Renal cortical epithelial cell (primary cell): ENCODE measurements at places on chromosomes 5 and 9. TPM values are rescaled to one million over a fixed set of nuclear protein-coding genes. Genes with fewer than 3 reads are reported as not detected.

The CRHBP gene
- not detected in 2 replicates for total RNA-seq

- DNase-seq = no peak
These were observed 58.3 kb upstream of the SEMA6A start for GRCh38 chr5:116632890-116633289.

DNA sequence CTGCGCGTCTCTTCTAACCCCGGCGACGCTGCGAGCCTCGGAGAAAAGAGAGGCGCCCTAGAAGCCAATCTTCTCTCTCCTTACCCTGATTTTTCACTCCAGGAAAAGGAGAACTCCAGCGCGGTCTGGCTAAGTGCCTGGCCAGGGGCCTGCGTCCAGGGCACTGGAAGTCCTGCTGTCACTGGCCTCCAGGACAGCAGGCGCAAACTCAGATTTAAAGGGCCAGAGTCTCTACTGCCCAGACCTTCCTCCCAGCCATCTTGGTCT, 553 bp upstream of the FOXB2 start:
- DNase-seq = no peak

- peak; percentile 72 for DNase-seq
These were observed 1.5 kb downstream of the ASS1 start for GRCh38 chr9:130446101-130446861.

GRCh38 chr5:142175039-142175438, 66.5 kb downstream of the NDFIP1 start:
- no peak for DNase-seq

DNA sequence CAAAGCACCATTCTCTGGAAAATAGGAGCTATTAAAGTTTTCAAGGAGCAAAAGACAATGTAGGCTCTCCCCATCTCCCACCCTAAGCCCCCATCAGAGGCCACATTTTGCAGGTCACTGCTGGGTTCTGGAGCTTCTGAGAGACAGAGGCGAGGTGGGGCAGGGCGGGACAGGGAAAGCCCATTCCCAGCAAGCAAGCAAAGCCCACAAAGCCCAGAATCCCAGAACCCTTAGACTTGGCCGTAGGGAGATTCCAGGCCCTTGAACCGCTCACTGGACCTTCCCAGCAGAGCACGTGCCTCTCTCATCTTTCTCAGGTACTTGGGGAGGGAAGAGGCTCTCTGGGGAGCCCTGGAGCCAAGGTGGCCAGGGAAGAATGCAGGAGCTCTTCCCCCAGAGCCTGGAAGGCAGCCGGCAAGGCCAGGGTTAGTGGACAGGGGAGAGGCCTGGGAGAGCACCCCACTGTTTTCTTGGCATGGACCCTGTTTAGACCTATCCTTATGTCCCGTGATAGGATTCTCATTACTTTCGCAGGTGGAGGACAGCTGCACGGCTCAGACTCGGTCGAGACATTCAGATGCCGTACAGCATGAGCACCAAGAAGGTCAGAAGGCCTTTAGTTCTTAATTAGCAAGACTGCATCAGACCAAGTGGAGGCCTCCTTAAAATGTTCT, 52.4 kb downstream of the ZNF354C start:
- no peak for DNase-seq

The TAF11L11 gene
- total RNA-seq = not detected in 2 replicates

The CDH18 gene
- total RNA-seq = not detected in 2 replicates

DNA sequence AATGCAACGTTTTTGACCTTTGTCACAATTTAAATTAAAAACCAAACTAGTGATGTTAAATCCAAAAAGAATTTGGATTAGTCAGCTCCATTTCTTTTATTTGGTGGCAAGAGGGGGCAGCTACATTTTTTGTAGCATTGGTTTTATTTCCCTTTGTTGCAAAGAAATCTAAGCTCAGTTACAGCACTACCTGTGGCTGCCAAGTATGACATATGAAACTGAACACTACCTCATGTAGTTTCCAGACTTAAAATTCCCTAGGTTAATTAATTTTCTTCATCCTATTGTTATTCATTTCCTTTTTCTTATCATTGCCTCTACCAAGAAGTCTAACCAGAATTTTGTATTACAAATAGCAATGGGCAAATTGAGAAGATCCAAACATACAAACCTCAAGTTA, 393.5 kb downstream of the BRINP1 start:
- no peak for DNase-seq

- peak; percentile 4 for DNase-seq
These were observed 446.4 kb upstream of the CCNG1 start for GRCh38 chr5:162990856-162991497.

DNA sequence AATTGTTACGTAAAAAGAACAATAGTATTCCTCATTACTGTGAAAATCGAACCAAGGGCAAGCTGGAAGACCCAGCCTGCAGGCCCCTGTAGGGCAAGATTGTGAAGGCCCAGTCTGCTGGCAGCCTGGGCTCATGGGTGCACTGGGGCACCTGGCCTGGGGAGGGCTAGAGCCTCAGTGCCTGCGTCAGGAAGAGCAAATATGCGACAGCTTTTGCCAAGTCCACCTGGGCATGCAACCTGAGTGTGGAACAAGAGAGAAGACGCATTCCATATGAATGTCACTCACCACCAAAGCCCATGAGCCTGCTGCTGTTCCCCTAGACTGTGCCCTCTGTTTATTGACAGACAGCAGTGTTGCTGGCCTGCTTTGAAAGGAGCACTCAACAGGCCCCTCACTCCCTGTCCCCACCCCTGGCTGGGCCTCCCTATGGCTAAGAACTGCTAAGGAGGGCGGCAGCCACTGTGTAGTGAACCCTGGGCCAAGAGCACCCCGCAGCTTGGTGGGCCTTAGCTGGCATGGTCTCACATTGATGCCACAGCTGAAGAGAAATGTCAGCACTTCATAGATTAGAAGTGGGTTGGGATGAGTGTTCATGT, 28.2 kb downstream of the PSD2 start:
- no peak for DNase-seq

GRCh38 chr9:111928359-111928720, 31.7 kb downstream of the UGCG start:
- DNase-seq = peak; percentile 96

DNA sequence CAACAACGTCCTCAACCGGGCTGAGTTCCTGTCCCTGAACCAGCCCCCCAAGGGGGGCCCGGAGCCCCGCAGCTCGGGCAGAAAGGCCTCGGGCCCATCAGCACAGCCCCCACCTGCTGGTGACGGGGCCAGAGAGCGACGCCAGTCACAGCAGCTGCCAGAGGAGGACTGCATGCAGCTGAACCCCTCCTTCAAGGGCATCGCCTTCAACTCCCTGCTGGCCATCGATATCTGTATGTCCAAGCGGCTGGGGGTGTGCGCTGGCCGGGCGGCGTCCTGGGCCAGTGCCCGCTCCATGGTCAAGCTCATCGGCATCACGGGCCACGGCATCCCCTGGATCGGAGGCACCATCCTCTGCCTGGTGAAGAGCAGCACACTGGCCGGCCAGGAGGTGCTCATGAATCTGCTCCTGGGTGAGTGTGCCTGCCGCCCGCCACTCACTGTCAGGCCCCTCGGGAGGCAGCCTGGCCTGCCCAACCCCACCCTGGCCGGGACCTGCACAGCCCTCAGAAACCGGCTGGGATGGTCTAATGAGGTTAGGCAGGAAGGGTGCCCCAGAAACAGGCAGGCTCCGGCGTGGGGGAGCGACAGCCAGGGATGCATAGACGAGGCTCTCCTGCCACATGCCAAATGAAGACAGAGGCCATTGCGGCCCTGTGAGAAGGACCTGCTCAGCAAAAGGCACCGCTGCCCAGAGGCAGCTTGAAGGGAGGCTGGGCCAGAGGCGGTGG, 678 bp downstream of the PLPP7 start:
- no peak for DNase-seq

DNA sequence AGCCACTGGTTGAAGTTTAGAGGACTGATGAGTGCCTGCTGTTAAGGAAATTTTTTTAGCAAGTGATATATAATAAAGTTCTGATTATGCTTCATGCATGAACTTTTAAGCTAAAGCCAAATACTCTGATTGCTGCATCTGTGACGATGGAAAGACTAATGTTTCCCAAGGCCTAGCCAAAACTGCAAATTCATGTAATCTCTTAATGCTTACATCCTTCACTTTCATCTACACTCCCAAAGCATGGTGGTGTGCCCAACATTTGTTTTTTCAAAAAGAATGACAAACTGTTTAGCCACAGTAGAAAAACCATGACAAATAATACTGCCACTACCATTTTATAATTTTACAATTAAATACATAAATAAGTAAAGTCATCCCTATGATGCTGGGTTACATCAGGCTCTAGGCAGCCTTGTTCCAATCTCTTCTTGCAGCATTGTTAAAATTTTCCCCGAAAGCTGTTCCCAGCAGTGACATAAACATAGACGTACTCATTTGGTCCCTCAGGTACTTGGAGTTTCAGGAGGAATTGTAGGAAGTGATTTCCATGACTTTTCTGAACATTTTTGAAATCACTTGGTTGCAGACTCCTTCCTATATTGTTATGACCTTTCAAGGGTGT, 625.3 kb upstream of the DMAC1 start:
- no peak for DNase-seq

The NUDCD2 gene
- 3.8 and 5.3 TPM in 2 replicates for total RNA-seq

DNA sequence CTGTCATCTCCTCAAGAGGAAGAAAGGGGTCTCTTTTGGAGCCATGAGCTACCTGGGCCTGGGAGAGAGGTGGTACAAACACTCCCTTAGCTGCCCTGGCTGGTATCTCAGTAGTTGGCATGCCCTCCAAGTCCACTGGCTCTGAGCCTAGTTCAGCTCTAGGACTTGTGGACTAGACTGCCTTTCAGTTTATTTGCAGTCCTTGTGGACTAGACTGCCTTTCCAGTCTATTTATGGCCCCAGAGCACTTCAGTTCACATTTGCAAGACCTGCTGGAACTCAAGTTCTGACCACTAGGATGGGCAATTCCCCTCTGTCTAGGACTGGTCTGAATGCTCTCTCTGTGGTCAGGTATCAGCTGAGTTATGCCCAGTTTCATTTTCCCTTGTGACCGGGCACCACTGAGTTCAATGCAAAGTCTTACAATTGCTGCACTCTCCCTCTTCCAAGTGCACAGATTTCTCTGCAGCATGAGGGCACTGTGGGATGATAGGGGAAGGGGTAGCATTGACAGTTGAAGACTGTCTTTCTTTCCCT, 1019.0 kb downstream of the TAF11L14 start:
- no peak for DNase-seq
